ENCODE measurements at places on chromosomes 2 and 18.

DNA sequence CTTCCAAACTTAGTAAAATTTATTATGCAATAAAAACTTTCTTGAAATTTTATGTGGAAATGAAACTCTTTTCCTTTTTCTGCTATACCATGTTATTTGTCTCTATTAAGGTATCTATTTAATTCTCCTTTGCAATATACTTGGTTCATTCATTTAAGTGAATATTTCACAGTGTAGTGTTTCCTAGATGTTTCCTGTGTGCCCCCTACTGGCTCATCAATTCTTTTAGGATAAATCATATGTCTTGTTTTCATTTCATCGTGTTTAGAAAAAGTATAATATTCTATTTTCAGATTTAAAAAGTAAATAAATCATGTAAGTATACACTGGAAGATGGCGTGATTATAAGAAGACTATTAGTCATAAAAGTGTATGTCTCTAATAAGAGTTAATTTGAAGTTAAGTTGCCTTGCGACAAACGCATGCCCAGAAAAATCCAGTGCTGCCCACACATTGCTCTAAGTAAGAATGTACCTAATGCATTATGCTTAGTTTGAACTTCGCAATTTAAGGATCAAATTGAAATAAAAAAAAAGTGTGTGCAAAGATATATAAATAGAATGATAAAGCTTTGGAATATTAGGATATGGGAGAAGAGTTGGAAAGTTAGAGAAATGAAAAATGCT is 525.4 kb downstream of the KCNJ3 start:
- DNase-seq, result no peak

- DNase-seq, result no peak
Observed at GRCh38 chr18:63342206-63342605, 22.6 kb upstream of the BCL2 start.

DNA sequence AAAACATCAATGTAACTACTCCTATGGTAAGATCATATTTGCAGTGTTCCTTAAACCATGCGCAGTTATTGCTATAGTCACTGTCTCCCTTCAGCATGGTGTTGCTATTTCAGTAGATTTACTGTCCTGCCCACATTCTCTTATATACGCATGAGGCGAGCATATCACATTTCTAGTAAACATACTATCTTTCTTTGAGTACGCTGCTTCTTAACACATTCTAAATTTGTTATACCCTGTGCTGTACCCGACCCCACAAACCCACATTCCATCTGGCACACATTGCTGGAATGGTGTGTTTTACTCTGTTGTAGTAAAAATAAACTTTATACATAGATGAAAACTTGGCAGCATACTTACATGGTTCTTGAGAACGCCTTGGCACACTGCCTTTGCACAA is 163.3 kb downstream of the QPCT start:
- DNase-seq, result no peak

GRCh38 chr2:146697307-146697706 is 1147.5 kb upstream of the ACVR2A start:
- no peak for DNase-seq

DNA sequence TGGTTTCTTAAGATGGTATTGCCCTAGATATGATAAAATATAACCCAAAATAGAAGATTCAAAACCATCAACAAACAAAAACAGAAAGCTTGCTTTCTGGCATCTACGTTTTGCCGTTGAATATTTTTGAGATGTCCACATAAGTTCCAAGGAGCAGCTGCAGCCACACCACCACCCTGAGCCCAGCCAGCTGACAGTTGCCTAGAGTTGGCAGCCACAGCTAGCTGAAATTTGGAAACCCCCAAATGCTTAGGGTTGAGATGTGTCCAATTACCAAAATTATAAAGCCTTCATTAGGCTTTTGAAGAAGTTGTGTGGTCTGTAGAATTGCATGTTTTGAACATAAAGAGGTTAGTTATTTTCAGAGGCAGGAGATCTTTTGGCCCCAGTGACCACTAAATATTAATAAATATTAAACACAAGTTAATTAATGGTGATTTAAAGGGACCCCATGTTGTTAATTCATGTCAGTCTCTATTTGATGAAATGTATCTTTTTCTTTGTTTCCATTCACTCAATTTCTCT is 118.1 kb upstream of the DTNA start:
- no peak for DNase-seq

DNA sequence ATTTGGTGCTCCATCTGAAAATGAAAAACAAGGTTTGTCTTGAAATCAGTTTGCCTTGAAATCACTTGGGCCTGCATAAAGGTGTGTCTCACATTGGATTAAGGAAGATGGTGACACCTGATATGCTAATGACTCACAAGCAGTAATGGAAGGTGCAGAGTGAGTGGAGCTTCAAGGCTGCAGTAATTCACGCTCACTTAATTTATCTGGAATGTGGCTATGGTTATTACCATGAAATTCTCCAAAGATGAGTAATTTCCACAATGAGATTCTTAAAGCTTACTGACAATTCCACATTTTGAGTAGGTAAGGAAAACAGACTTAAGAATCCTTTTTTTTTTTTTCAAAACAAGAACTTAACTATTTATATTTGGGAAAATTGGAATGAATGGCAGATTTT is 156.8 kb downstream of the PAX3 start:
- DNase-seq, result no peak

GRCh38 chr2:26002632-26003310 is 20.5 kb upstream of the KIF3C start:
- no peak for DNase-seq

- DNase-seq, result no peak
Observed at GRCh38 chr2:190628591-190629319, 20.1 kb upstream of the NAB1 start.

GRCh38 chr18:13511961-13512577 is 214.3 kb downstream of the FAM210A start:
- no peak for DNase-seq

GRCh38 chr18:49055754-49056172 is 105.0 kb upstream of the SMAD7 start:
- no peak for DNase-seq

GRCh38 chr2:84697895-84698294 is 181.6 kb downstream of the DNAH6 start:
- no peak for DNase-seq

- no peak for DNase-seq
Observed at GRCh38 chr2:174761837-174762236, 2.4 kb downstream of the CHRNA1 start.

DNA sequence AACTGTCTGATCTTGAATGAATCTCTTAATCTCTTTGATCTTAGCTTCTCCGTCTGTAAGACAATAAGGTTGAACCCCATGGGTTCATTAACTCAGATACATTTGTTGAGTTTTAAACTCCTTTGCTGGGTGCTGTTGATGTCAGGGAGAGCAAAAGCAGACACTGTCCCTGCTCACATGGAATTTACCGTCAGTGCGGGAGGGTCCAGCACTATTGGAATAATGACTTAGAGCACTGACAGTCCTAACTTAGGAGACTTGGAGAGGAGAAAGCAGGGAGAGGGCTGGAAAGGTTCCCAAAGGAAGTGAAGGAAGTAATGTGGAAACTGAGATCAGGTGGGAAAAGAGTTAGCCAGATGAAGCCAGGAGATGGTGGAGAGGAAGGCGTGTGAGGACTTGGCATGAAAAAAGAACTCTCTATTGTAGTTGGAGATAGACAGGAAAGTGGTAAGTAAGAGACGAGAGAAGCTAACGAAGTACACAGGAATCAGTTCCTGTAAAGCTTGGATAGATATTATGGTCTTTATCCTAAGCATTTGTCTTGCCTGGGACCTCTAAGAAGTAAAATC is 141.4 kb upstream of the SERTAD2 start:
- DNase-seq, result no peak

DNA sequence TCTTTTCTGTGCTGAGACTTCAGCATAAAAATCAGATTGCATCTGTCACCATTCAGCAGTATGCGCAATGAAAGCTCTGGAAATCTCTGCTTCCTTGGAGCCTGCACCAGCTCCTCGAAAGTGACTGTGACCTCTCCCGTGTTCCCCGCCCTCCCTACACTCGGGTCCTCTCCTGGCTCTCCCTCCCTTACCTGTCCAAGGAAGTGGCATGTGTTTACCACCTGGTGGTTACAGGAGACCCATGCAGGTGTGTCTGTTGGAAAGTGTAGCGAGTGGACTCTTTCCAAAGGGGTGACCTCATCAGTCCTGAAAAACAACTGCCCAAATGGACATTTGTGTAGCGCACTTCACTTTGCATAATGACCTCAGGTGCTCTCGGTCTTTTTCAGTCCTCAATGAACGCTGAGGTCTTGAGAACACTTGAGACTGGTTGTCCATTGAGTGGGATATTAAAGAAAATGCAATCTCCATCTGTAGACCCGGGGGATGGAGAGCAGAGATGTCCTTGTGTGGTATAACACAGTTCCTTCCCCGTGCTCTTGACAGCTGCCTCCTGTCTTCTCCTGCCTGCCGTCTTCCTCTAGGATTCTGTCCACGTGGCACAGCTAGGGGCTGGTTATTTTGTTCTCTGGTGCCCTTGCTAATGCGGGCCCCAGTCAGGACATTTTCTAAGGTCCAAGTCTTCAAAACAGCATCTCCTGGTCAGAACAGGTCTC is 133.2 kb downstream of the ACKR3 start:
- DNase-seq, result no peak

GRCh38 chr18:78640246-78640995 is 339.2 kb upstream of the SALL3 start:
- no peak for DNase-seq

GRCh38 chr2:206212673-206213513 is 53.2 kb downstream of the EEF1B2 start:
- no peak for DNase-seq

- DNase-seq, result no peak
Observed at GRCh38 chr2:223956300-223956699, 963 bp upstream of the MRPL44 start.

GRCh38 chr2:47457268-47457667 is 54.3 kb downstream of the MSH2 start:
- DNase-seq, result no peak

Measured in activated gamma-delta T cell treated with anti-CD3 and anti-CD28 coated beads, Interleukin-2, amount 50 U/mL, for 16 hours (primary cell).